ENCODE measurements at places on chromosomes 11 and 22.

- DNase-seq = no peak
These were observed 109.3 kb upstream of the BMAL1 start for GRCh38 chr11:13168271-13168670.

DNA sequence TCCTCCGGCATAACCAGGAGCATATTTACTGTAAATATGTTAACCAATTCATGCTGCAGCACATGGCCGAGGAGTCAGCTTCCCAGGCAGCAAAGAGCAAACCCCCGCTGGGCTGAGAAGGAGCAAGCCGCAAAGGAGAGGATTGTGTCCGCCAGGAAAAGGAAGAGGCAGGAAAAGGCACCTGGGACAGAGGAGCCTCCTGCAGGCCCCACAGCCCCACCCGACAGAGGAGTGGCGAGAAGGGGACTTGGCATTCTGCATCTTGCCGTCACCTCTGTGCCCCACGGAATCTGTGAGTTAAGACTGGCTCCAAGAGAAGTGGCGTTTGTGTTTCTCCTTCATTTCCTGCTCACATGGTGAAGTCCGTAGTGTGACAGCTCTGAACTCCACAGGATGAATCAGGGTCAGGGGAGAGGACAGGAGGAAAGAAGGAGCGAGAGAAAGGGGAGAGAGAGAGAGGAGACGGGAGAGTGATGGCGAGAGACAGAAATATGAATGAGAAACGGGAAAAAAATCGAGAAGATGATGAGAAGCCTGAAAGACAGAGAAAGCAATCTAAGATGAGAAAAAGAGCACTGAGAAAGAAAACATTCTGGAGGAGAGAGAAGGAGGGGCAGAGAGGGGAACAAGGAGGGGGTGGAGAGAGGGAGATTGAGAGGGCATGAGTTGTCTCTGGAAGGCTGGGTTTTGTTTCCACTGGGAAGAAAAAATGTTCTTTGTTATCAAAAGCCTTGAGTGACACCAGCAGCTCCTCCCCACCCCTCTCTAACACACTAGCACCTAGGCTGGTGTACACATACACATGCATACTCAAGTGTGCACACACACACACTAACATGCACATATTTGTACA lies 489.6 kb downstream of the MN1 start:
- no peak for DNase-seq

DNA sequence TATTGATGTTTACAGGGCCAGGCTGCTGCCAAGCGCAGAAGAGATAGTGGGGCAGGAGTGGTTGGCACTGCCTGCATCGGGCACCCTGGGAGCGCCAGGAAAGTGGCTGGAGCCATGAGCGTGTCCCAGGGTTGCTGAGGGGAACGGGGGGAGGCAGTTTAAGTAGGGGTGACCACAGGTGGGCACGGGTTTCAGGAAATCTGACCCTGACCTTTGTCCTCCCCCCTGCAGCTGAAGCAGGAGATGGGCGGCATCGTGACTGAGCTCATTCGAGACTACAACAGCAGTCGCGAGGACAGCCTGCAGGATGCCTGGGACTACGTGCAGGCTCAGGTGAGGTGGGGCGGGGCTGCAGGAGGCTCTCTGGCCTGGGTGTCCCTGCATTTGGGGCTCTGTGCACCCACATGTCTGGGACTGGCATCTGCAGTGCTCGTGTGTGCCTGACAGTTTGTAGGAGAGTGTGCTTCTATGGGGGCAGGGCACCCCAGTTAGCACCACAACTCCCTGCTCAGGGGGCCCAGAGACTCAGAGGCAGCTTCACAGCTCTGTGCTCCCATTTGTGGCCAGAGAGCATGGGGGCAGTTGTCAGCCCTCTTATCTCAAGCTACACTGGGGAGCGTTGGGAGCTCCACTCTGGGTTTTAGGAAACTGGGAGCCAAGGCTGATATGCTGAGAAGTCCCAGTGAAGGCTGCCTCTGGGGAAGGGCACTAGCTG lies 49.7 kb downstream of the CD82 start:
- no peak for DNase-seq

GRCh38 chr11:23123753-23124152 lies 263.5 kb upstream of the CCDC179 start:
- DNase-seq = no peak

GRCh38 chr11:73206801-73207200 lies 11.3 kb upstream of the P2RY2 start:
- DNase-seq = no peak

GRCh38 chr22:48223488-48224190 lies 1461.2 kb downstream of the TBC1D22A start:
- DNase-seq = no peak

DNA sequence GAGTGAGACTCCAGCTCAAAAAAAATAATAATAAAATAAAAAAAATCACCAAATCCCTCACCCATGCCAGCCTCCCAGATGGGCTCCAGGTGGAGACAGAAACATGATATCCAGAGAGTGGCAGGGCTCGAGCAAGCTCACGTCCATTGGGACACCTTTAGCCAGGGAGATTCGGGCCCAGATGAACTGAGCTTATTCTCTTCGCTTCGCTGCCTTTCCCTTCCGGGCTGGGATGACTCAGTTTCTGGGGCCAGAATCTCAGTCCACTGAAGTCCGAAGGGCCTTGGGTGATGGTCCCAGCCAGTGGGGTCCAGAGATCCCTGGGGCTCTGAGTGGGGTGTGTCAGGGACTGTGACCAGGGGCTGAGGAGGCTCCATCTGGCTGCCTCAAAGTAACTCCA lies 23.0 kb upstream of the MYEOV start:
- no peak for DNase-seq

DNA sequence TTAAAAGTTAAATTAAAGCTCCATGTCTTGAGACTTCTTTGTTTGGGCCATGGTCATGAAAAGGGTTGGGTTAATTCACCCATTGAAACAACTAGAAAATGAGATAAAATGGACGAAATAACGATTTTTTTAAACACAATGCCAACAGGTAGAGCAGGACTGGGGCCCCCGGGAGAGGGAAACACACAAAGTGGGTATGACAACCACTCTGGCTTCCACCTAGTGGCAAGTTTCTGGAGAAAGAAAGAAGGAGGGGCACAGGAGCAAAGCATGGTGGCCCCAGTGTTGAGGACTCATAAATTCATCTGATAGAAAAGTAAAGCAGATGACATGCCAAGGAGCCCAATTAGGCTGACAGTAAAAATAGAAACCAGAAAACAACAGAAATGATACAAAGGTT lies 68.4 kb downstream of the MYEOV start:
- DNase-seq = no peak

DNA sequence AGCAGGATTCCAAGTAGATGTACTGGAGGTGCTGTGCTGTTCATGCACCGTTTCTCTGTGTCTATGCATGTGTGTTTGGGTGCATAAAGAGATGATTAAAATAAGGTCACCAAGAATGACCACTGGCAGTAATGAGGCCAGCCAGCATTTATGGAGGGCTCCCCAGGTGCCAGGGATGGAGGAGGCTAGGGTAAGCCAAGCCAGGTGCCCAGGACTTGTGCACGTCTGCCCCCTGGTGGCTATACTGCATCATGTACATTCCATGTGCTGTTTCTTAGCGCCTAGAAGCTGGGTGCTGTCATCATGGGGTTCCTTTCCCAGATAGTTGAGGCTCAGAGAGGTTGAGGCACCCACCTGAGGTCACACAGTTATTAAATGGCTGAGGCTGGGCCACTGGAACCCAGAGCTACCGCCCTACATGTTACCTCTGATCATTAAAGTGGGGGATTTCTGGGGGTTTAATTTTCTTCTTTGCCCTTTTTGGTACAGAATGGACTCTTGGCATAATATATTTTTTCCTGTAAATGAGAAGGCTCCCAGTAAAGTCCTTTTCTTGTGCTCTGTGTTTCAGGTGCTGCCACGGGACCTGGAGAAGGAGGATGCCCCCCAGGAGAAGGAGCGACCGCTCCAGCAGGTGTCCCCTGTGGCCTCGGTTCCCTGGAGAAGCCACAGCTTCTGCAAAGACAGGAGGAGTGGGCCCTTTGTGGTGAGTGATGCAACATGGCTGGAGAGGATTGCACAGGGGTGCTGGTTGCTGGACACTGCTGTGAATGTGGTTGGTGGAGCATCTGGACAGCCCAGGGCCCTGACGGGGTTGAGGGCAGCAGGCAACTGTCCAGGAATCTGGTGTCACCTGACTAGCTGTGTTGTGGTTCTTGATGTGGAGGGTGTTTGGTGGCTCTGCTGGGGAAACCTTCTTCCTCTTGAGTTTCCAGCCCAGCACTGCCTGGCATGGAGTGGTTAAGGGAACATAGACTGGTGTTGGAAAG lies 96.4 kb downstream of the KIAA1671 start:
- peak; percentile 70 for DNase-seq

DNA sequence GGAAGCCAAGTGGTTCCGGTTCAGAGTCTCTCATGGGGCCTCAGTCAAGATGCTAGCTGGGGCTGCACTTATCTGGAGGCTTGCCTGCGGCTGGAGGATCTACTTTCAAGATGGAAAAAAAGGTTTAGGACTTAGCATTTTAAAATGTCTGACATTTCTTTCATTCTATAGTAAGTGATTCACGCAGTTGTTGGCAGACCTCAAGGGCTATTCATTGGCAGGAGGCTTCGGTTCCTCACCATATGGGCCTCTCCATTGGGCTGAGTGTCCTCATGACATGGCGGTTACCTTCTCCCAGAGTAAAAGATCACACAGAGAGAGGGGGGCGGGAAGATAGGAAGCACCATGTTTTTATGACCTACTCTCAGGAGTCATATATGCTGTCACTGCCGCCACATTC lies 298.0 kb upstream of the PLET1 start:
- DNase-seq = no peak

- no peak for DNase-seq
These were observed 36.3 kb downstream of the PDE2A start for GRCh38 chr11:72637926-72638325.

DNA sequence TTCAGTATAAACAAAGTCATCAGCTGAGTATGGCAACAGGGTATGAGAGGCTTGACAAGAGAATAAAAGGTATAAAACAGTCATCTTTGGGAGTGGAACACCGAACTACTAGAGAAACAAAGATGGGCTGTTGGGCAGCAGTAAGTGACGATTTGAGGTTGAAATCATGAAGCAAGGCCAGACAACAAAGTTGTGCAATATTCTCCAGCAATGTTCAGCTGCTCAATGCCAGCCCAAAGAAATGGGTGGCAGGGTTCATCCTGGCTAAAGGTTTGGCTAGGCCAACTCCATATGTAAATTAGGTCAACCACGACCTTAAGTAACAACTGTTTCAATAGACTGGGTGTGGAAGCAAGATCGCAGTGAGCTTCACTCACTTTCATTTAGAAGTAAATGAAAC lies 6.2 kb downstream of the APIP start:
- no peak for DNase-seq

GRCh38 chr22:43945632-43946383 lies 9.4 kb upstream of the SAMM50 start:
- DNase-seq = peak; percentile 52

DNA sequence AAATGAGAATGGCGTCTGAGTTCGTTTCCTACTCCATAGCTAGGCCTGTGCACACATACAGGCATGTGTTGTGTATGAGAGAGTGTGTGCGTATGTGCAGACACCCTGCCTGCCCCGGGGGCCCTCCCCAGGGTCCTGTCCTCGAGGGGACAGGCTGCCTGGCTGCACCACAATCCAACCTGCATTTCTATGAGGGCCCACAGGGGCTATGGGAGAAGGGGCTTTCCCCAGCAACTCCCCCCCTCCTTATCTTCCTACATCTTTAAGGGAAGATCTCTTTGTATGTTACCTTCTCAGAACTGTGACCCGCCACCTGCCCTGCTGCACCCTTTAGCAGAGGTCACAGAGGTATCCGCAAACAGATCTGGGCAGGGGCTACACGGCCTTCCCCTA lies 14.9 kb downstream of the ADORA2A start:
- DNase-seq = no peak

- DNase-seq = no peak
These were observed 1.5 kb downstream of the TIMM10 start for GRCh38 chr11:57529012-57529411.

- no peak for DNase-seq
These were observed 532 bp downstream of the BET1L start for GRCh38 chr11:206526-207207.

GRCh38 chr11:73170140-73170539 lies 28.0 kb upstream of the FCHSD2 start:
- DNase-seq = no peak

GRCh38 chr11:69216647-69217051 lies 60.9 kb downstream of the SMIM38 start:
- DNase-seq = no peak

- no peak for DNase-seq
These were observed 495 bp upstream of the PKNOX2 start for GRCh38 chr11:125164091-125164421.

GRCh38 chr11:125978778-125979407 lies 33.0 kb downstream of the VSIG10L2 start:
- no peak for DNase-seq

Measured in stimulated activated CD4-positive, alpha-beta T cell treated with anti-CD3 and anti-CD28 coated beads, Interleukin-12 subunit alpha, Interleukin-12 subunit beta, amount 100 ng/mL, for 48 hours (primary cell).